Activated CD8-positive, alpha-beta memory T cell treated with anti-CD3 and anti-CD28 coated beads, Interleukin-2, amount 50 U/mL, for 48 hours (primary cell): ENCODE measurements at places on chromosomes 1 and 21.

DNA sequence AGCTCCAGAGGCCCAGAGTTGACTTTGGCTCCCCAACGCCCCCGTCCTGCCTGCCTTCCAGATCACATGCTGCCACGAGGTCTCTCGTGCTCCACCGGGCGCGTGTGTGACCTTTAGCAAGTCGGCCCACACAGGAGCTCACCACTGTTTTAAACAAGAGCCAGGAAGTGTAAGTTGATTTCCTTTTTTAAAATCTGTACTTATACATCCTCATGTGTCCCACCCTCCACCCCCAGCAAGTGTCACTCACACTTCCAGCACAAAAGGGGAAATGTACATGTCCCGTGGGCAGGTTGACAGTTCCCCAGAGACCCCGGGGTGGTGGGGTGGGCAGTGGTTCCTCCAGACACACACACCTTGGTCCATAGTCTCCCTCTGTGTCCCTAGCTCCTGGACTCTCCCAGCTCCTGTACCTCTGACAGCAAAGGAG, 84.4 kb downstream of the STUM start:
- DNase-seq = peak; percentile 67

- no peak for DNase-seq
Measured at GRCh38 chr1:27552911-27553420, 51.0 kb downstream of the AHDC1 start.

GRCh38 chr1:225774281-225775147, 3.1 kb upstream of the SRP9 start:
- DNase-seq = no peak

- no peak for DNase-seq
Measured at GRCh38 chr1:100076744-100077143, 56.0 kb downstream of the SASS6 start.

DNA sequence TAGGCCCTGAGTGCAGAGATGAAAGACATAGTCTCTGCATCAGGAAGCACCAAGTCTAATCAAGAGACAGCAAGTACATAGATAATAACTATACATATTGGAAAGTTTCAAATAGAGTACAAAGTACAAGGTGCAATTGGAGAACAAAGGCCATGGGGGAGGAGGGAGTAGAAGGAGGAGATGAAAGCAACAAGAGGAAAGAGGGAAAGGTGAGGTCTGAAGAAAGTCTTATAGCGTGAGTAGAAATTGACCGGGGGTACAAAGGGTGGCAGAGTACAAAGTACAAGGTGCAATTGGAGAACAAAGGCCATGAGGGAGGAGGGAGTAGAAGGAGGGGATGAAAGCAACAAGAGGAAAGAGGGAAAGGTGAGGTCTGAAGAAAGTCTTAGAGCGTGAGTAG, 244.2 kb upstream of the JUN start:
- DNase-seq = no peak

- DNase-seq = no peak
Measured at GRCh38 chr21:46215436-46216131, 13.0 kb downstream of the LSS start.

DNA sequence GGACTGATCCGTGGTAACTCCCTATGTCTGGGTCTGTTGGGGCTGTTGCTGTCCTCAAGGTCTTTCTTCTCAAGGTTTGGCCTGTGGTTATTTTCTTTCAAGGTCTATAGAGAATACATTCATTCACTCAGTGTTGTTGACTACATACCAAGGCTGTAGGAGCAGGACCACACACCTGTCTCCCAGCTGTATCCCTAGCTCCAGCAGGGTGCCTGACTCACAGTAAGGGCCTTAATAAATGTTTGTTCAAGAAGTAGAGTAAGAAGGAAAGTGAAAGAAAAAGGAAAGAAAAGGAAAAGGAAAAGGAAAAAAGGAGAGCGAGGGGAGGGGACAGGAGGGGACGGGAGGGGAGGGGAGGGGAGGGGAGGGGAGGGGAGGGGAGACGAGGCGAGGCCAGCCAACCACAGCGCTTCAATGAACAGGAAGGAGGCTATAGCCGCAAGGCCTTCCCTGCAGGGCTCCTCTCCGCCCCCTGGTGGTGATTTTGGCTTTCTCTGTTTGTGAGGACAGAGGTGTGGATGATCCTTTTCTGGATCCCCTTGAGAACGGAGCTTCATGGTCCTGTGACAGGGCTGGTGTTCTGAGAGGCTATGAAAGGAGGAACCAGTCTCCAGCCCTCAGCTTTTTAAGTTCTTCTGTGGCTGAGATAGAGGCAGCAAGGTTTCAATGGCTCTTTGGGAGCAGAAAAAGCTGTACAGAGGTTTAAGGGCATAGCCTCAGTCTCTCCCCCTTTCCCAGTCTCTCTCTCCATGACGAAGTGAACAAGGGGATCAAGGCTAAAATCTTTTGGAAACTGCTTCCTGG, 30.6 kb upstream of the LCE5A start:
- peak; percentile 85 for DNase-seq

- DNase-seq = peak; percentile 83
Measured at GRCh38 chr1:151993734-151994496, at the start of gene S100A10. S100A10 (minus strand) TSS chr1:151993859; CDS start chr1:151986230, 7,629 bp downstream.

DNA sequence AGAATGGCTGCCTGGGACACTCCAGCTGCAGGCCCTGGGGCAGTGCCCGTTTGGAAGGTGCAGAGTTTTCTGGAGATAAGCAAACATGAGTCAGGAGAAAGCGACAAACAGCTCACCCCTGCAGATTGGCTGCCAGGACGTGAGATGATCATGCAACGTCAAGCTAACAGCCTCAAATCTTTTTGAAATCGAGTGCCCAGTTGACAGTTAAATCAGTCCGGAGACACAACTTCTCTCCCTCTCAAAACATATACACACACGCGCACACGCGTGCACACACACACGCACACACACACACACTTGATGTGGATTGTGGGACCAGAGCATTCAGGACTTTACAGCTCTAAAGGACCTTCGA, 49.4 kb downstream of the TENT5C start:
- no peak for DNase-seq

DNA sequence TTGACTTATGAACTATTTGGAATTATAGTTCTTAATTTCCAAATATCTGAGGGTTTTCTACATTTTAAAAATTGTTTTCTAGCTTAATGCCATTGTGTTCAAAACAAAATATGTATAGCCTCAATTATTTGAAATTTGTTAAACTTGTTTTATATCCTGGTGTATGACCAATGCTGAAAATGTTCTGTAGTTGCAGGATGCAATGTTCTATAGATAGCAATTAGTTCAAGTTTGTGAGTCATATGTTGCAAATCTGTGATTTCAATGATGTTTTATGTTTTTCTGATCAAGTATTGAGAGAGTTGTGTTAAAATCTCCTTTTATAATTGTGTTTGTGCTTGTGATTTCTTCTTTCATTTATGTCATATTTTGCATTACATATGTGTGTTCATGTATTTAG, 517.5 kb downstream of the ADGRL2 start:
- no peak for DNase-seq

- no peak for DNase-seq
Measured at GRCh38 chr1:51303751-51304251, 26.6 kb downstream of the TTC39A start.

- no peak for DNase-seq
Measured at GRCh38 chr1:4550941-4551340, 103.5 kb upstream of the AJAP1 start.

GRCh38 chr1:211345719-211346118, 19.1 kb downstream of the TRAF5 start:
- DNase-seq = no peak

DNA sequence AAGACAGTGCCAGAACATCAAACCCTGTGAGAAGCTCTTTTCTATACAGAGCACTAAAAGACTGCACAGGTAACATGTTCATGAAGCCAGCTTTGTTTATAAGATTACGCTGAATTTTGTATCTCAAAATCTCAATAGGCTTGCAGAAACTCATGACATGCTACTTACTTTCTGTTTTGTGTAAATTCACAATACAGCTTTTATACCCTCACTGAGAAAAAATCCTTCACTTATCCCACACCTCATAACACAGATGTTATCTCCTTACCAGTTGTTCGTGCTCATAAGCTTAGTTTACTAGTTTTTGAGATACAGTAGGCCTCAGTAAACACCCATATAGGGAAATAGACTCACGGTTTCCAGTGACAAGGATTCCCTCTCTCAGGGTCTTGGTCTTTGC, 24.1 kb upstream of the GBP2 start:
- no peak for DNase-seq

GRCh38 chr1:50750021-50750619, 209.9 kb downstream of the FAF1 start:
- DNase-seq = no peak

- DNase-seq = no peak
Measured at GRCh38 chr1:18336801-18337200, 143.9 kb upstream of the KLHDC7A start.

GRCh38 chr1:158024737-158025136, 31.3 kb downstream of the KIRREL1 start:
- DNase-seq = no peak

GRCh38 chr1:35449334-35450008, 107.7 kb downstream of the KIAA0319L start:
- DNase-seq = no peak

DNA sequence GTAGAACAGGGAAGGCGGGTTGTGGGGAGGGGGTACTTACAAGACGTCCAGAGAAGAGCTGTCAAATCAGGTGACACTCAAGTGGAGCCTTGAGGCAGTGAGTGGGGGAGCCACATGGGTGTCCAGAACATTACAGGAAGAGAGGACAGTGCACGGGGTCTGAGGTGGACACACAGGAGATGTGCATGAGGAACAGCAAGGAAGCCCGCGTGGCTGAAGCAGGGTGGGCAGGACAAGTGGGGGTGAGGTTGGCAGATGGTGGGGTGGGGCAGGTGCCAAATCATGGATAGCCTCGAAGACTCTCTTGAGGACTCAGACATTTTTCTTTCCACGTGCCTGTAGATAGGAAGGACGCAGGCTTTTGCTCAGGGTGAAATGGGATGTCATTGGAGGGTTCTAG, 921 bp downstream of the SMPDL3B start:
- no peak for DNase-seq

DNA sequence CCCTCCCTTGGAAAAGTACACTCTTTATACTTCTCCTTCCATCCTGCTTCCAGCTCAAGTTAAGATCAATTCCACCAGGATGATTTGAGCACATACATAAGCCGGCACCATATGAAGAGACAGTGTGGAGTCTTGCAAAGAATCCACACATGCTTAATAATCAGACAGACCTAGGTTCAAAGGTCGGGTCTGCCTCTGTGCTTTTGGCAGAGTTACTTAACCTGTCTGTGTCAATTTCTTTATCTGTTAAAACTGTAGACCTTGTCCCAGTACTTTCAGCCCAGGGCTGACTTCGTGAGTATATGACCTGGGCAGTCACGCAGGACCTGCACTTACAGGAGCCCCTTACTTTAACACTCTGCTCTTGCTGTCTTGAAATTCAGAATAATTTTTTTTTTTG, 30.2 kb upstream of the BECN2 start:
- DNase-seq = no peak

DNA sequence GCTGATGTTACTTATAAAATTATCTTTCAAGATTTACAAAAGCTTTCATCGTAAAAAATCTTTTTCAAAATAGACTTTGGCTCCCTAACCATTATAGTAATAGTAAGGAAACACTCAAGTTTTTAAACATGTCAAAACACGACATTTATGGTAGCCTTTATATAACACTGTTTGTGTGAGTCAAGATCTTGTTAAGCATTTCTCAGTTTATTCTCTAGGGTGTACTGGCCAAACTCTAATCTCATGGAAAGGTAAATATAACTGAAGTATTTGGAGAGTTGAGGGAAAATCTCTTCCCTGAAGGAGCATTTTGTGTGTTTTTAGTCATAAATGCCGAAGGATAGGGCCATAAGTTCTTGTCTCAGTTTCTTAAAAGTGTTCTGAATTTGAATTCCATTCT, 790.9 kb upstream of the NCAM2 start:
- no peak for DNase-seq

DNA sequence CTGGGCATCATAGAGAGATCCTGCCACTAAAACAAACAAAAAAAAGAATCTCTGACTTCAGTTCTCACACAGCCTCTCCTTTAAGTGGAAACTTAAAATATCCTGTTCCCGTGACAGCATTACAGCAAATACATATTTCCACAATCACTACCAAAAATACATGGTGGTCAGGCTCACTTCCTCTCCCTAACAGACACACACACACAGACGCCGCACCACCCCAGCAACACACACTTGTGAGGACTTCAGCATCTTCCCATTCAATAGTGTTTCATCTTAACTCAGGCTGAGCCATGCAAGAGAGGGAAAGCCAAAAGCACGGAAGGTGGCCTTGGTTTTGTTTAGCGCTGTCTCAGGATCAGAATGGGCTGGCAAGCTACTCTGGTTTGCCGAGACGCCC, 21.9 kb downstream of the KIAA1614 start:
- no peak for DNase-seq

GRCh38 chr1:216723274-216723780, at the start of gene ESRRG:
ESRRG (minus strand) TSS chr1:216723429; CDS start chr1:216723299, 130 bp downstream.
- no peak for DNase-seq

DNA sequence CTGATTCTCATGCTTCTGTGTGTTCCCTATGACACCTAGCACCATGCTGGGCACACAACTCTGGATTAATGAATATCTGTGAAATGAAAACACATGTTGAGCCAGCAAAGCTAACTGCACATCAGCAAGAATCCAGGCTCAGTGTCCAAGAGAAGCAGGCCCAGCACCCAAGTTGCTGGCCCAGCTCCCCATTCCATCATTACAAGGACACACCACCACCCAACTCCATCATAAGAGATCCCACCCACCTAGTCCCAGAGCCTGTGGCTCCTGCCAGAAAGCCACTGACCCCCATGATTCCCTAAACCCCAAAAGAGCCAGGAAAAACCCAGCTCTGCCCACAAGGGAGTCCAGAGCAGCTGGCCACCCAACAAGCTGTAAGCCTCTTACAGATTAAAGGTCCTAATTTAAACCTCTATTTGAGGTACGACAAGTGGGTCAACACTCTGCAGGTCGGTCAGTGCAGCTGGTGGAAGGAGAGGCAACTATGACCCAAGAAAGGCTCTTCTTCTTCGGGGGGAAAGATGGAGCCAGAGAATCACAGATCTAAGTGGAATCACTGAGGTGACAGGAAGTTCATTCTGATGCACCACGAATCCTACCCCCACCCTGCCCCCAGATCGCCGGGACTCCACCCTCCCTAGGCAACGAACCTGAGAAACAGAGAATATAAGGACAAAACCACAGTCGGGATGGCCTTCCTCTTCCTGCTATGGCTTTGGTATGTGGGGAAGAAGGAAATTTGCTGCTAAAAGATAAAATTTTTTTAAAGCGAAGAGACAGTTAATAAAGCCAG, 58.2 kb downstream of the CD34 start:
- peak; percentile 25 for DNase-seq

- no peak for DNase-seq
Measured at GRCh38 chr1:97050506-97050905, 328.9 kb downstream of the PTBP2 start.

- DNase-seq = no peak
Measured at GRCh38 chr1:24708938-24709337, 36.3 kb upstream of the CLIC4 start.

- no peak for DNase-seq
Measured at GRCh38 chr1:170205301-170205700, 59.5 kb downstream of the NTMT2 start.

GRCh38 chr1:46747683-46748288, 28.9 kb upstream of the EFCAB14 start:
- DNase-seq = no peak
